ENCODE measurements at places on chromosomes 2 and 18.
A peak's percentile ranks its signal among the peaks of the same experiment; 100 is the strongest.

- no peak for DNase-seq
Observed at GRCh38 chr2:122055521-122055931, 300.1 kb downstream of the TSN start.

DNA sequence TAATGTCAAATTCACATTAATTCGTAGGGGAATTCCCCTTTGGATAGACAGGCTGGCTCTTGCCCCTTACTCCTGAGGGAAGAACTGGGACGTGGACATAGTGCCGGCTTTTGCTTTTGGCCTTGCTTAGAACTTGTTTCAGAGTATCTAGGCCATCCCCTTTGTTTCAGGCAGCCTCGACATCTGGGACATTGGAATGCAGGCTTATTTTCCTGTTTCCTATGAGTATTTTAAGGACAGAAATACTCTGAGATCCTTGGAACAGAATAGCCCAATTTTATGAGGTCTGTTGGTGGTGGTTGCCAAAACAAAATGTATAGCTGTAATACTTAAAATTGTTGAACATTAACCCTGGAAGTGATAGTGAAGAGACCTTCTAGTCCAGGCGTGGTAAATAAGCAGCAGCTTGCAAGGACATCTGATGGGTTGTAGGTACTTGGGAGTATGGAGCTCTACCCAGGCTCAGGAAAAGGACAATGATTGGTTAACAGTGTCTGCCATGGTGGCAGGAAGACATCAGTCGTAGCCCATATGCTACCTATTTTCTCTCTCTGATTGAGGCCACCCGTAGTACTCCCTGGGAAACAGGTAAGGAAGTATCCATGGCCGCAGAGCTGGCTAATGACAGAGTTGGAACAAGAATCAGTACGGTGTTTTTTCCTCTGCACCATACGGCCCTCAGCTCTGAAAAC lies 112.4 kb downstream of the CDK15 start:
- no peak for DNase-seq

GRCh38 chr2:9333591-9334171 lies 89.6 kb downstream of the ITGB1BP1 start:
- peak; percentile 70 for DNase-seq

GRCh38 chr2:56127463-56128152 lies 56.2 kb upstream of the CCDC85A start:
- DNase-seq: no peak

DNA sequence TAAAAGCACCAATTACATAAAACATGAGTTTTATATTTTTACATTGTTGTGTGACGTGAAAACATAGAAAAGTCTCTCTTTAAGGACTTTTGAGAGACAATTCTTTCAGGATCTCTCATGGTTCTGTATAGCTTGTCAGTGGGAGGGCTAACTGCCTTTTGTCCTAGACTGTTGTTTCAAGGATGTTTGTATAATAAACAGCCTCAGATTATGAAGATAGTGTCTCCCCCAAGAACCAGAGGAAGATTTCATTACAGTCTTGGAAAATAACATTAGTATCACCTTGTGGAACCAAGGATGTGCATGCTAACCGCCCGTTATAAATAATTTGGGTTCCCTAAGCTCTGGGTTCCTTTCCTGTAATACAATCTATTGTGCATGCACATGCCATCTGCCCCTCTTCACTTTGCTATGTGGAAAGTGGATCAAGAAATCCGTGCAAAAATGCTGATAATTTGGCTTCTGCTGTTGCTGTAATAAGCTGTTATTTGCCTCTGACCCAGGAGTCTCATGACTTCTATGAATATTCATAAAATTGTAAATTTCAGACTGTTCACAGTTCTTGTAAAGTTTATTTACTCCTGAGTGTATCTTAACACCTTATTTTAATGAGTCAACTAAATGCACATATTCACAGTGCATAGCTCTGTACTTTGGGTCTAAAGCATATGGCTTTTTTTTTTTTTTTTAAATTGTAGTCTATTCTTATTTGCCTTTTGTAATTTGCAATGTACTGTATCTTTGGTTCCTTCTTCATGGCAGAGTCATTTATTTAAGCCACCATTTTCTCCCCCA lies 265.5 kb downstream of the PTH2R start:
- no peak for DNase-seq

GRCh38 chr2:85541753-85542457 lies 2.9 kb downstream of the MAT2A start:
- DNase-seq: no peak

DNA sequence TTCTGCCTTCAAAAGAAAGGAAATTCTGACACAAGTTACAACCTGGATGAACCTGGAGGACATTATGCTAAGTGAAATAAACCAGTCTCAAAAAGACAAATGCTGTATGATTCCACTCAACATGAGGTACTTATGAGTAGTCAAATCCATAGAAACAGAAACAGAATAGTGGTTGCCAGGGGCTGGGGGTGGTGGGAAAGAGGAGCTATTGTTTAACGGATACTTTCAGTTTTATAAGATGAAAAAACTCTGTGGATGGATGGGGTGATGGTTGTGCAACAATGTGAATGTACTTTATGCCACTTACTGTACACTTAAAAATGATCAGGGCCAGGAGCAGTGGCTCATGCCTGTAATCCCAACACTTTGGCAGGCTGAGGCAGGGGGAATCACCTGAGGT lies 15.4 kb downstream of the SLC35F5 start:
- DNase-seq: no peak

GRCh38 chr18:62788111-62788510 lies 72.8 kb downstream of the PHLPP1 start:
- DNase-seq: no peak

- DNase-seq: no peak
Observed at GRCh38 chr2:44430342-44430741, 68.6 kb downstream of the CAMKMT start.

- DNase-seq: no peak
Observed at GRCh38 chr18:5196253-5197031, 615 bp downstream of the AKAIN1 start.

DNA sequence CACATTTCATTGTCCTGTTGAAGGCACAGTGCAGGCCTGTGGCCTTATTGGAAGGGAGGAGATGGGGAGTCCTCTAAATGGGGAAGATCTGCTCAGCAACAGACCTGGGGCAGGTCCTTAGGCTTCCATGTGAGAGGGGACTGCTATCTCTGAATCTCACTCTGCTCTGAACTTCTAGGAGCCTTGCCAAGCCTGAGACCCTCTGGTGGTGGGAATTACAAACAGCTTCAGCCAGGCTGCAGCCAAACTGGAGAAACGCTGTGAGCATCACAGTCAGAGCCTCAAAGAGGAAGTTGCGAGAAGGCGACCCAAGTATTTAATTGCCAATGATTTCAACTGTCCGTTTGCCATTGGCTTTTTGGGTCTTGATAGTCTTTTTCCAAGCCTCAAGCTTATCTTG lies 66.8 kb upstream of the MC2R start:
- no peak for DNase-seq

GRCh38 chr2:37068686-37069085 lies 15.5 kb downstream of the HEATR5B start:
- no peak for DNase-seq

GRCh38 chr2:13193075-13193474 lies 476.3 kb downstream of the TRIB2 start:
- DNase-seq: no peak

GRCh38 chr2:69087211-69087911 lies 74.4 kb downstream of the ANTXR1 start:
- DNase-seq: no peak

DNA sequence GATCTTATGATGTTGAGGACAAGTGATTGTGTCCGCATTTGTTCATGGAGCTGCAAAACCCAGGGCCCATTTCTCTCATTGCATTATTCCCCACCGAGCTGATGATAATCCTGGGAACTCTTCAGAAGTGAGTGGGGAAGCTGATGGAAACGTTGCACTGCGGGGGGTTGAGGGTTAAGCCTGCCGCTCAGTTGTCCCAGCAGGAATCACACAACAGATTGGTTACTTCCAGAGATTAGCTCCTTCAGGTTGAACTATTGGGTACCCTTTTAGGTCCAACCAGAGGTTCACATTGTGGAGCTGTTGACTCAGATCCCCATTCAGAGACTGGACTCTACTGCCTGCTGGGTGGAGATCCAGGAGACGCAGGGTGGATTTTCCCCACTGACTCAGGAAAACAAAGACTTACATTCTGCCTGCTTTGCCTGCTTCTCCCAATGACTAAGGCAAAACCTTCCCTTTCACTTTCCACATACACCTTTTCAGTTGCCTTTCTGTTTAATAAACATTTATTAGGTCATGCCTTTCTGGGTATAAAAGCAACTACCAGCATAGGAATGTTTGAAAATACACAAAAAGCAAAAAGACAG lies 286.4 kb downstream of the TXNL1 start:
- no peak for DNase-seq

- no peak for DNase-seq
Observed at GRCh38 chr18:60962625-60963024, 370.6 kb upstream of the CDH20 start.

DNA sequence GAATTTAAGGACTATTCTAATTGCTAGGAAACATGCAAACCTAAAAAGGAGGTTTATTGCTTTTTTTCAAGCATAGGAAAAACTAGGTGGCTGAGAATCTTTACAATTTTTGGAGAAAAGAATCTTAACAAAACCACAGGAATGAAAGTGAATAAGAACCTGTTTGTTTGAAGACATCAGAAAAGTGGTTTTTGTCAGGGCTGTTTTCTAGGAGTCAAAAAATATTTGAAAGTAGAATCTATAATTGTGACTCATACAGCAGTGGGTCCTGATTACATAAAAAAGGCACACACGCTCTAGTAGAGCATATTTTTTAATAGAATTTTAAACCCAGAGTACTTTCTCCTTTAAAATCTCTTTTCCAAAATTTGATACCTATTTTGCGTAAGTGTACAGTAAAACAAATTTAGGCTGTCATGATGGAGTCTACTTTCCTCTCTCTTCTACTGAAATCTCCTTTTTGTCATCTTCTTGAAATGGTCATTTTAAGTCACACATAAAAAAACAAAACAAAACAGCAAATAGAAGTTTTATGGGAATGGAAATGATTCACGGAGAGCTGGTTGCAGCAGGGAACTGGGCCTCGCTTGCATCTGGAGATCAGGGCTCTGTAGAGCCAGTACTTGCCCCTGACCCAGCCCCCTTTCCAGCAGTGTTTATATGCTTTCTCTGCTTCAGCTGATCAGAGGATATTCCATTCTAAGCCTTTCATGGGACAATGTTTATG lies 59.1 kb upstream of the PELI1 start:
- no peak for DNase-seq

DNA sequence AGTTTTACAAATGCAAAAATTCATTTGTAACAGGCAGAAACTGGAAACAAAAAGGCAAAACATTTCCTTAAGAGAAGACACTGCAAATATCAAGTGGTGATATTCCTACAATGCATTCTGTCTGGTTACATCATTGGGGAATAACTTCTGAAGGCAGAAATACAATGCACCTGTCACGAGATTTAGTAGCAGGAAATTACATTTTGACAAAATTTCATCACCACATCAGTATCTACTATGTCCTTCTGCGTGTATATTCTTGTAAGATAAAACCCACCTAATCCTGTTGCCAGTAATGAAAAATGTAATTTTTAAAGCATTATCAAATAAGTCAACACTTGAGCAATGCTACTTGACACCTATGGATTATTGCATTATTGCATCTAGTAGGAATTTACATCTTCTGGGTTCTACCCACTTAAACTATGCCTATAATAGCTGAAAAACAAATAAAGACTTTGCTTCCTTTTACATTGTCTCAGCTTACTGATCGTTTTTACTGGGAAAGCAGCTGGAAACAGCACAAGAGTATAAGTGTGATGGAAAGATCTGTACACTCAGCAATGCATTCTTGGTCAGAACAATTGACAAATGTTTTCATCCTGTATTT lies 59.5 kb downstream of the IRS1 start:
- no peak for DNase-seq

DNA sequence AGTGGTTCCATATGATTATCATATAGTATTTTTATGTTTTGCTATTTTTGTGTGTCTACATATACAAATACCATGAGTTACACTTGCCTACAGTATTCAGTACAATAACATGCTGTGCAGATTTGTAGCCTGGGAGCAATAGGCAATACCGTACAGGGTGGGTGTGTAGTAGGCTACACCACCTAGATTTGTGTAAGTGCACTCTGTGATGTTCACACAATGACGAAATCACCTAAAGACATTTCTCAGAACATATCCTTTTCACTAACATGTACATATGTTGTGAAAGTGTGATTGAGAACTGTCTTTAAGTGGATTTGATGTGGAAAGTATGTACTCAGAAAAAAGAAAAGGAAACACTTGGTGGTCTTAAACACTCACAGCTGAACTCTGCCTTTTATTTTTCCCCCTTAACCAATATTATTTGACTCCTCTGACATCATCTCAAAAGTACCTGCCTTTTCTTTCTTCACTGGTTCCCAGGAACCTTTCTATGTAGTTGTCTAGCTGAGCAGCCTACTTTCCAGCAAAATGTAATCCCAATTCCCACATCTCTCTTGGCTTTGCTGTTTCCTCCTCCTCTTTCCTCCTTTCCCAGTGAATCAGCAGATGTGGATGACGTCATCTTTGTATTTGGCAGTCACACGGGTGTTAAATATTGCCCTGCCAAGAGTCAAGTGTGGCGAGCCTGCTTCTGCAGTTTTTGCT lies 47.7 kb downstream of the OSBPL6 start:
- DNase-seq: peak; percentile 73

DNA sequence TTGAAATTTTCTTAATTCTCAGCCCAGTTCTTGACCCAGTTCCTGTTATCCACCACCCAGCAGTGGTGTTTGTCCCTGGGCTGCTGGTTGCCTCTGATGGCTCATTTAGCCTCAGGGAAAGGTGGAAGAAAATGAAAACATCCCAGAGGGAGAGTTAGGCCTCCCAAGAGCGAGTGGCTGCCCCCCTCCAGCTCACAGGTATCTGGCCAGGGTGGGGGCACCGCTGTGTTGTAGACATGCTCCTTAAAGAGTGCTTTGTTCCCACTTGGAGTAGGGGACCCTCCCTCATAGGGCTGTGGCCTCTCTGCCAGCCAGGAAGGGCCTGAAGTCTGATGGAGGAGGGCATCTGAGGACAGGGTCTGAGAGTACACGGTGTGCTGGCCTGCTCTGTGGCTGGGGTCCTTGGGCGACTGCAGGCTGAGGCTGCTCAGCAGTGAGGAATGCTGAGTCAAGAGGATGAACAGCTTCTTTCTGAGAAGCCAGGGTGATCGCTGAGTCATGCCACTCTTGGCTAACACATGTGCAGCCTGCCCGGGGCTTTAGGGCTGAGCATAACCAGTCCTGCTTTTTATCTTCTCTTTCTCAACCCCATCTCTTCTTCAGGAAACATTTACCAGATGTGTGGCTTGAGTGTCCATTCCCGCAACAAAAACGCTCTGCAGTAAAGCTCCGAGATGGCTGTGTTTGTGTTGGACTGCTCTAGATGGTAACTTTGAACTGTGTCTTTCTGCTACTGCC lies 72.3 kb downstream of the IL1R2 start:
- peak; percentile 96 for DNase-seq

DNA sequence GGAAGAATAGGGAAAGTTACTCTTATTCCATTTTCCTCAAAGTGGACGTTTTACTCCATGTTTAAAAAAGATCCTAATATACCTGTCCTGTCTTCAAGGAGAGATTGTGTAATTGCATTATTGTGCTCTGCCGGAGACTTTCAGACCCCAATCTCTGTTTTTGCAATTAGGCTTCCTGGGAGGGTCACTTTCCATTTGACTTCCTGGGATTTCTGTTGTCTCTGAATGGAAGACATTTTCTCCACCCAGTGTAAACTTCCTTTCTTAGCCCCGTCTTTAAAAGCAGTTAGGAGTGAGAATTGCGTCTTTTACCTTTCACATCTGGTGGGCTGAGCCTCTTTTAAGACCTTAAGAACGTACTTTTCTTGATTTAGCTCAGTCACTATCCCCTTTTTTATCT lies 63.0 kb downstream of the ZNF532 start:
- DNase-seq: no peak

- no peak for DNase-seq
Observed at GRCh38 chr2:41061356-41061755, 609.5 kb upstream of the SLC8A1 start.

Data from tibial artery (tissue), 4 donors.